DMS 273 treated with DMSO at 0.1 percent for 48 hours (cell line): ENCODE measurements at places on chromosomes 13 and 19.

- DNase-seq, result peak; percentile 92
Observed at GRCh38 chr19:35757231-35757748, 461 bp upstream of the HSPB6 start.

GRCh38 chr13:47000165-47000564 lies 103.3 kb upstream of the HTR2A start:
- no peak for DNase-seq

GRCh38 chr13:108902405-108903155 lies 273.2 kb downstream of the MYO16 start:
- no peak for DNase-seq

DNA sequence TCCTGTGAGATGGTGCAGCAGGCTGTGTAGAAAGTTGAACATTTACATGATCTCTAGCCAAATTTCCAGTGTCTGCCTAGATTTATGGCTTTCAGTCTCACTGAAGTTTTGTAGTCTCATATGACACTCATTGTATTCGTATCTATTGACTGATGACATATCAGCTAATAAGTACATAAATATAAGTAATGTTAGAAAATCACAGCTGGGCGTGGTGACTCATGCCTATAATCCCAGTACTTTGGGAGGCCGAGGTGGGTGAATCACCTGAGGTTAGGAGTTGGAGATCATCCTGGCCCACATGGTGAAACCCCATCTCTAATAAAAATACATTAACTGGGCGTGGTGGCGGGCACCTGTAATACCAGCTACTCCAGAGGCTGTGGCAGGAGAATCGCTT lies 54.7 kb upstream of the HTR2A start:
- no peak for DNase-seq

DNA sequence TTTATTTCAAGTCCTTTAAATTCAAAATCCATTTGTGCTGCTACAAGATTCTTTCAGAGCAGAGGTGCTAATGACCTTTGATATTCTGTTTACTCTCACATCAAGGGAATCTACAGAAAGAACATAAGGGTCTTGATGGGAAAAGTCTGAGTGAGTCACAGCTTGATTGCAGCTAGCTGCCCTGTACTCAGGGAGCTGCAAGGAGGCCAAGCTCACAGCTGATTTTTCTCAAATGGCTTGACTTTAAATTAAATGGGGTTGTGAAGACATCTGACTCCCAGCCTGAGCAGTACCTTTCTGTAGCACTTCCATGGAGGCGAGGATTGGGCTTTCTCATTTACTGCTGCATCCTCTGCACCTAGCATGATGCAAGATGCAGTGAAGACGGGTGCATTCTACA lies 62.5 kb downstream of the RAP2A start:
- DNase-seq, result no peak
